T follicular helper cell (primary cell): ENCODE measurements at places on chromosomes 13 and 19.

GRCh38 chr13:40539576-40540327 is 126.7 kb downstream of the FOXO1 start:
- no peak for DNase-seq

DNA sequence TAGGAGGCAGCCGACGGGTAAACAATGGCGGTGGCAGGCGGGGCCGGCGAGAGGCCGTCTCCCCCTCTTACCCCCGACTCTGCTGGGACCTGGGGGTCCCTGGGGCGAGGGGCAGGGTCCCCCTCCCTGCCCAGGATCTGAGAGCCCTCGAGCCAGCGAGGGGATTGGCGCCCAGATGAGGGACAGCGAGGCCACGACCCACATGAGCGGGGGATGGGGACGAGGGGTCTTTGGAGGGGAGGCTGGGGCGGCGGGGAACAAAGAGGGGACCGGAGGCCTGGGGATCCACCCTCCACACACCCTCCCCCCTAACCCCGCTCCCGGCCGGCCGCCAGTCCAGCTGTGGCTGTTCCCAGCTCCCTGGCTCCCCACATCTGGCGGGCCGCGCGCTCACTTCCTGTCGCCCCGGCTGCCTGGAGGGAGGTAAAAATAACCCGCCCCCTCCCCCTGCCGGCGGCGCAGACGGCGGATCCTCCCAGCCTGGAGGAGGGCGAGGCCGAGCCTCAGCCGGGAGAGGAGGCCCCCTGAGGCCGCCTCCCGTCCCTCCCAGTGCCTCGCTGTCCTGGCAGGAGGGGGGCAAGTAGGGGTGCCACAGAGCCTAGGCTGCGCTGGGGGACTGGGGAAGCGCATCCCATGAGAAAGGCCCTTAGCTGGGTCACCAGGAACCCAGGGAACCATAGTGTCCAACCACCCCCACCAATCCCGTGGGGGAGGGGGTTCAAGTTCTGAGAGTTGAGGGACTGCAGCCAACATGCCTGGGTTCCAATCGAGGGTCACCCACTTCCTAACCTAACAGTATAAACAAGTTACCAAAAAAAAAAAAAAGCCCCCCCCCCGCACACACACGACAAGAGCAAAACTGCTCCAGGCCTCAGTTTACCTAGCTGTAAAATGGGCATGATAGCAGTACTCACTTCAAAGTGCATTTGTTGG is 29.3 kb upstream of the NANOS3 start:
- DNase-seq: peak; percentile 84

GRCh38 chr13:88840085-88840484 is 1168.9 kb downstream of the SLITRK5 start:
- no peak for DNase-seq

GRCh38 chr13:44930963-44931623 is 58.2 kb downstream of the NUFIP1 start:
- no peak for DNase-seq

DNA sequence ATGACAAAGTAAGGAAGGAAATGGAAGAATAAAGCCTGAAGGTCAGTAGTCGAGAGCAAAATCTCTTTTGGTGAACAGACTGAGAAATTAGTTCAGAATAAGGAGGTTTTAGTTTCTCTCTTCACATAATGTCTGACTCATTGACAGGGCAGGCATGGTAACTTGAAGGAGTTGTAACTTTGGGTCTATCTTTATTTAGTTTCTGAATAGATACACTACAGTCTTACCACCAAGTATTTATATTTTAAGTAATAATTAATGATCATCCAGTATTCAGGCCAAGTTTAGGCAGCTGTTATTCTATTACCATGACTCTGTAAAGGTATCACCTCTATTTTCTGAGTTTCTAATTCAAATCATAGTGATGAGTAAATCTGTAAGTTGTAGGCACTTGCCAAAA is 219.9 kb downstream of the SPRY2 start:
- no peak for DNase-seq

GRCh38 chr19:14425696-14426138 is 6.6 kb upstream of the DDX39A start:
- DNase-seq: no peak

- no peak for DNase-seq
These were observed 485.1 kb downstream of the FOXO1 start for GRCh38 chr13:40181203-40181845.

GRCh38 chr19:5204212-5204611 is 136.4 kb downstream of the PTPRS start:
- DNase-seq: no peak

DNA sequence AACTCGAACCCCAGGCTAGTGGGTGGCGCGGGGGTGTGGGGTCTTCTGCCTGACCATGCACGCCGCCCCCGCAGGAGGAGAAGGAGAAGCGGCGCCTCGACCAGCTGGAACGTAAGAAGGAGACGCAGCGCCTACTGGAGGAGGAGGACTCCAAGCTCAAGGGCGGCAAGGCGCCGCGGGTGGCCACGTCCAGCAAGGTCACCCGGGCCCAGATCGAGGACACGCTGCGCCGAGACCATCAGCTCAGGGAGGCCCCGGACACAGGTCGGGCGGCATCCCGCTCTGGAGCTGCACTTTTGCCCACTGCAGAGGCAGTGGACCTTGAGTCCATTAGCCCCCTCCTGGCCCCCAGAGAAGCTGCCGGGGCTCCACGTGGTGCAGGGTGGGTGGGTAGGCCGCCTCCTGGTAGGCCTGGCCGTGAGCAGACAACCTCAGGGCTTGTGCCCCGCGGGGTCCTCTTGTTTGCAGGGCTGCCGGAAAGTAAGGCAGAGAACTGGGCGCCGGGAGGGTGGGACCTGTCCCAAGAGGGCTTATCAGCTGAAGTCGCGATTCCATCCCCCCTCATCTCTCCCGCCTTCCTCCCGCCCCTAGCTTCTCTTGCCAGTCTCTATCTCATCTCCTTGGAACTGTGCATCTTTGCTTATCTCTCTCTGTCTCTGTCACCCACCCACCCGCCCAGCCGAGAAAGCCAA is 9.9 kb downstream of the CCDC124 start:
- no peak for DNase-seq

- no peak for DNase-seq
These were observed 194.5 kb upstream of the RNF113B start for GRCh38 chr13:98371516-98372023.
